Tibial artery (tissue), 4 donors: ENCODE measurements at places on chromosomes 11 and 22.

- no peak for DNase-seq
Measured at GRCh38 chr22:38106814-38107578, 3.5 kb downstream of the BAIAP2L2 start.

DNA sequence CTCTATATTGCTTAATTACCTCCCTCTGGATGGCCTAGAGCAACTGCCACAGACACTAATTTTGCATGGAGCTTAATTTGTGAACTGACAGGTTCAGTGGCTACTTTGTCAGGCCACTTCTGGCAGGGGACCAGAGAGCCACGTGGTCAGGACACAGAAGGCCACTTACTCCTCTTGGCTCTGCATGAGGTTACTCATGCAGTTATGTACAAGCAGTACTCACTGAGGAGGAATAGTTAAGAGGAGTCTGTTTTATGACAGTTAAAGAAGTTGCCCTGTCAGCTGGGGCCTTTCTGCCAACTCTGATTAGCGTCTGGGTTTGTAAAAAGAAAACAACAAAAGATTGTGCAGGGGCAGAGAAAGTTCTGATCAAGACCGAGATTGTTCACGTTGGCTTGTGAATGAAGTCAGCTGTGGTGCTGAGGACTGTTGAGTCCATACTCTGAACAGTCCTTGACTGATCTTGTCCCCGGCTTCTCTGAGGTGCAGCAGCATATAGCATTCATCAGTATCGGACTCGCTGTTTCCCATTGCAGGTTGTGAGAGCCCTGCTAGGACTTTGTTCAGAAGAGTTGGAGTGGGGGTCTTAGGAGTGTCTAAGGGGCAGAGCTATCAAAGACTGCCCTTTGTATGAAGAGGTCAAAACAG is 41.4 kb downstream of the PPFIBP2 start:
- no peak for DNase-seq

GRCh38 chr22:43964314-43964857 is 9.1 kb downstream of the SAMM50 start:
- no peak for DNase-seq

DNA sequence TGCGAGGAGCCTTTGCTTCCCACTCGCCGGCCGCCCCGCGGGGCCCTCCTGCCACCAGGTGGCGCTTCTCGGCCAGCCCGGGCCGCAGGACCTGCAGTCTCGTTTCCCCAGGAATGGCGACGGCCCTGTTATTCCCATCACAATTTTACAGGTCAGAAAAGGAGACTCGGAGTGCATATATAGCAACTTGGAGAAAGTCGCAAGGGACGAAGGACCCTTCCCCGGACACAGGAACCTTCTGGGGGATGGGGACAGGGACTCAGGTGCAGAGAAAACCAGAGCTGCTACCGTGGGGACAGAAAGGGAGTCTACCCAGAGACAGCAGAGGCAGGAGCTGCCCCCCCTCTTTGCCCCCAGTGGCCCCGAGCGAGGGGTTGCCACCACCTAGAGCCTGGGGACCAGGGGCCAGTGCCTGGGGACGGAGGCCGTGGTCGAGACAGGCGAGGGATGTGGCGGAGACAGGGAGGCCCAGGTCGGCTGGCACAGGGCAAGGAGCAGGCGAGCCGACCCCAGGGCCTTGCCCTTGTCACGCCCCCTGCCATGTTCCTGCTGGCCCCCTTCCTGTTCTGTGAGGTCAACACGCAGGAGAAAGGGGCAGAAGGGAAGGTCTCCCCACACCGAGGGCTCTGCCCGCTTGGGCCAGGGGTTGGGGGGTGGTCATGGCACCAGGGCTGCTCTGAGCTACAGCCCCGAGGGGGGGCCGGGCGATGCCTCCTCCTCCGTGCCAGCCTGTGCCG is 3.5 kb upstream of the KRTAP5-6 start:
- peak; percentile 74 for DNase-seq

- DNase-seq = no peak
Measured at GRCh38 chr11:39745401-39745800, 1714.1 kb downstream of the LRRC4C start.

- DNase-seq = no peak
Measured at GRCh38 chr11:78828676-78829075, 254.0 kb upstream of the NARS2 start.

DNA sequence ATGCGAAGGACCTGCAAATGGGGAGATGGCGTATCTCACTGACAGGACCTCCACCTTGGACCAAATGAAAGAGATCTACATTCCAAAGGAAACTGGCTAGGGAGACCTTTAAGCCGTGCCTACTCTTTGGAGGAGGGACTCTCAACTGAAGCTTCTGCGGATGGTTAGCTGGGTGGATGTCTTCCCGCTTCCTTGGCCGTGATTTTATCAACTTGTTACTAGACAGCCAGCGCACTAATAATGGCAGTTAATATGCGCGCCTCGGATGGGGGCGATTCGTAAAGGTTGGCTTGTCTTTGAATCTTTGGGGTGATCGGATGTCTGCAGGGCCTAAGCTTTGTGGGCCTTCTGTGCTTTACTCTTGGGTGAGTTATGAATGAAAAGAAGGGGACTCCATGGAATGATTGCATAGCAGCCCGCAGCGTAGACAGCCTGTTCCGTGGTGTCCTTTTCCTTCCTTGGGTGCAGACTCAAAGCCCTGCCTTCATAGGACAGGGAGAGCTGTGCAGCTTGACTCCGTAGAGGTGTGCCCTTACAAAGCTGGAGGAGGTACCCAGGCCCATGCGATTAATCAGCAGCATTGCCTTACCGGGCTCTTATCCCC is 1.5 kb downstream of the ZNRF3 start:
- DNase-seq = no peak

GRCh38 chr22:49515475-49515874 is 312.2 kb downstream of the BRD1 start:
- no peak for DNase-seq

DNA sequence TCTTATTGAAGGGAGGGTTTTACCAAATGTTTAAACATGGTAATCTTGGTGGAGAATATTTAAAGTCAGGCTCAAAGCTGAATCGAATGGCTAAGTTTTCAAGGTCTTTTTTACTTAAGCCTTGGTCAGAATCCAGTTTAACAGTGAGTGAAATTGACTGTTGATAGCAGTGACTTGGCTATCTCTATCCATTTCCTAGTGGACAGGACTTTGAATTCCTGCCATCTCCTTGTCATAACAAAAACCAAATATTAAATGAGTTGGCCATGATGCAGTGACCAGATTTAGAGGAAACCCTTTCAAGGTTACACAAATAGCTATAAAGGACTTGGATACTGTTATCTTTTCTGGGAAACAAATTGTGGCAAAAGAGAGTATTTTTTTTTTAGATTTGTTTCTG is 92.0 kb downstream of the JRKL start:
- DNase-seq = no peak
